ENCODE measurements at places on chromosomes 4 and X.

DNA sequence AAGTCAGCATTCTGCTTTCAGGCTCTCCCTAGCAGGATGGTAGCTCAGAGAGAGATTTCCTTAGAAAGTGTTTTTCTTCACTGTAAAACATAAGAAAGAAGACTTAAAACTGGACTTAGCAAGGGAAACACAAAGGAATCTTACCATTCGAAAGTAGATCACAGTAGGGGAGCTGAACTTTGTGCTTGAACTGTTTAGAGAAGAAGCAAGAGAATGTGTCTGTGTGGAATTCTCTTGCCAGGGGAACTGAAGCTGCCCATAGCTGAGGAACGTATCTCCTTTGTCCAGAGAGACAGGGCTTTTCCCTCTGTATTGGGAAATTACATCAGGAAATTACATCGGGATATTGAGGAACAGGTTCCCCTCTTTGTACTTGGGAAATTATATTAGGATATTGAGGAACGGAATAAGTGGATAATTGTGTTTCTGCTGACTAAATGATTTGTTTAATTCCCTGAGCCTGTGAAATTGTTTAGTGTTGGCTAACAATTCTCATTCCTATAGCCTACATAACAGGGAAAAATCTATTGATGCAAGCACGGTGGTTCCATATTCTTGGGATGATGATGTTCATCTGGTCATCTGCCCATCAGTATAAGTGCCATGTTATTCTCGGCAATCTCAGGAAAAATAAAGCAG is 21.2 kb downstream of the SRD5A3 start:
- DNase-seq = no peak

GRCh38 chrX:916230-916599 is 285.6 kb downstream of the SHOX start:
- no peak for DNase-seq

- no peak for DNase-seq
These were observed 2.5 kb downstream of the BEX1 start for GRCh38 chrX:103061486-103061885.

DNA sequence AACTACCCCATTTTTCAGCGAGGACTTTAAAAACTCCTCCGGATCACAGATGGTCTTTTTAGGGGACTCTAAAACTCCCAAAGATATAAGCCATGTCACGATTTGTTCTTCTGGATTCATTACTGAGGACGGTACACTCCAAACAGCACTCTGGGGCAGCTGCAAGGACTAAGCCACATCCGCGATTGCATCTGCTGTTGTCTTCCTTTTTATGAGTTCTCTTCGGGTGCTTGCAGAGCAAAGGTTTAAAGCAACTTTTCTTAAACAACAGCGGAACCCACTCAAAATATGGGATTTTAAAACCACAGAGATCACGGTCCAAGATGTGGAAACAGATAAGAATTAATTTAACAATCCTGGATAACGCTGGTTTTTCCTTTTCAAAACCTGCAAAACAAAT is at the start of gene ARHGEF6:
TSS of gene ARHGEF6 (minus strand) at position 170 of the 400 bp plus-strand sequence. CDS start at position 120, 50 bp downstream.
- DNase-seq = no peak

DNA sequence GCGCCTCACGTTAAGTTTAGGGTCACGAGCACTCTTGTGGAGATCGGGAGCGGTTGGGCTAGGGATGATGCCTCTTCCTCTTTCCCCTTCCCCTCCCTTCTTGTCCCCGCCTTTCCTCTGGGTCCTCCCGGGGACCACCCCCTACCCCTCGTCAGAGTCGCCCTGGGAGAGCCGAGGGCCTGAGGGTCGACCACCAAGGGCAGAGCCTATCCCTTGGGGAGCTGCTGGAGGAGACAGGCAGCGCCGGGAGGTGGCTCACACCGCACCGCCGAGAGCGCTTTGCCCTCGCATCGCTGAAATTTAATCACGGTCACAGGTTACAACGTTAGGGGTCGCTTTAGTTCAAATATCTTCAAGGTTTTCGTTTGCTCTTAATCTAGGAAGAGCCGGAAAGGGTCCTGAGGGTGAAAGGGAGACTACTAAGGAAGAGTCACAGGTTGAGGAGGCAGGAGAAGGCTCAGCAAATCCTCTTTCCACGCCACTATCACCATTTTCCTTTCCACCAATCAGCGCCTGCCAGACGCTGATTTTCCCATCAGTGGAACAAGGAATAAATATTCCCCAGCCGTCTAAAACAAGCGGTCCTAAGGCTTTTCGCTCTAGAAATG is 528 bp upstream of the SNCA start:
- DNase-seq = no peak

- DNase-seq = no peak
These were observed 591 bp downstream of the ELK1 start for GRCh38 chrX:47649781-47650163.

DNA sequence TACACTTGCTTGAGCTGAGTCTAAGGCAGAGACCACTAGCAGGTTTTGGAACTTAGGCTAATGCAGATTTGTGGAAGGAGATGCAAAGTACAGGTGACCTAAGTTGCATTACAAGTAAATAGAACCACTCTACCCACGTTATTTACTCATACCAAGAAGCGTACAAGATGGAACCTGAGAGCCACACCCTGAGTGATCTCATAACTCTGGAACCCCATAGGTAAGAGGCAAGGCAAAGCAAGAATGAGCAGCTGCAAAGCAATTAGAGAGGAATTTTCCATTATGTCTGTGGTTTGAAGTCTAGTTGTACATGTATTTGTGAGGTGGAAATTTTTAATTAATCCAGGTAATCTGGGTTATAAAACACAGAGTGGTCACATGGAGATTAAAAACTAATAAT is 55.4 kb downstream of the CC2D2A start:
- DNase-seq = no peak

GRCh38 chr4:165877286-165877685 is 4.2 kb downstream of the TLL1 start:
- no peak for DNase-seq

GRCh38 chr4:128455480-128455879 is 167.9 kb upstream of the PGRMC2 start:
- no peak for DNase-seq

DNA sequence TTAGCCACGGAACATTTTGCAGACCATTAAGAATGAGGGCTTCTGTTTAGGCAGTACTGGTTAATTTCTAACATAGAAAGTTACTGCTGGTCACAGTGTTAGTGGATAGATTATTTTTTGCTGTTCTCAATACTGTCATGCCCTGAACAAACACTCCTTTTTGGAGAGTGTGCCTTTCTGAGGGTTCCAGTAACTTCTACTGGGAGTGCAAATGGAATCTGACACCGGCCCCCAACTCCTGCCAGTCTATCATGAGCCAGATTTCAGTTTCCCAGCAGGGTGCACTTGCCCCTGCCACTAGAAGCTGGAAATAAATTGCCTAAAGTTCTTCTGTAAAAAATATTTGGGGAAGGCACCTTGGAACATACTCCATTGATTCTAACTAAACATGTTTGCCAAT is 224.4 kb upstream of the GPC4 start:
- no peak for DNase-seq

- no peak for DNase-seq
These were observed 54.0 kb upstream of the AMELX start for GRCh38 chrX:11239230-11239629.

- no peak for DNase-seq
These were observed 20.6 kb upstream of the CLDN24 start for GRCh38 chr4:183342541-183343533.
